ENCODE measurements at places on chromosomes 16 and 17.
A peak's percentile ranks its signal among the peaks of the same experiment; 100 is the strongest.

- peak; percentile 63 for DNase-seq
Measured at GRCh38 chr17:45789874-45790273, 5.8 kb downstream of the CRHR1 start.

DNA sequence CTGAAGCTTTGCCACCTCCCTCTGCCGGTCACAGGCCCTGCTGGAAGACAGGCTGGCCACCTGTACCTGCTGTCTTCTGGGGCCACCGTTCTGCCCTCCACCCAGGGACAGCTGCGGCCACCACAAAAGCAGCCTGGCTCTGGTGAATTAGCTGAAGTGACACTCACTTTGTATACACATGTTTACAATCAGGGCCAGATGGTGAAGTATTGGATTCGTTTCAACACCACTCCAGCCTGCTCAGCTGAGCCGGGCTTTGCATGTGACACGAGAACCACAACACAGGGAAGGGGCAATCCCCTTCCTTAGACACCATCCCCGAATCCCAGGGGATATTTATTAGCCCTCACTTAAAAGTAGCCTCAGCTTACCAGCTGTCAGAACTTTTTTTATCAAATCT is 191.5 kb upstream of the RPL38 start:
- DNase-seq = no peak

DNA sequence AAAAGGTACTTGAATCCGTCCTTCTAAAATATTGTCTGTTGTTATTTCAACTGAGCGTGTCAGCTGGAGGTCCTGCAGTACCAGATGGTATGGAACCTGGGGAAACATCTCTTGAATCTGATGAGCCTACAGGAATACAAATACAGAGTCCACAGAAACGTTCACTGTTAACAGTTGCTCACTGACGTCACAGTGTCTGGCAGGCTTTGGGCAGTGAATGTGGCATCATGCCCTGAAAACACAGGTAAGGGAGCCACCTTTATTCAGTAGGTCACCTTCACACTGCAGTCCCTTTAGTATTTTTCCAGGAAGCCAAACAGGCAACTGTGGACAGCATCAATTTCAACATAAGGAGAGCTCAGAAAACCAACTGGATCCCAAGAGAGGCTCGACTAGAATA is 56.1 kb downstream of the AMFR start:
- no peak for DNase-seq

- no peak for DNase-seq
Measured at GRCh38 chr17:42321555-42321954, 33.3 kb downstream of the STAT5A start.

- DNase-seq = peak; percentile 91
Measured at GRCh38 chr17:64780096-64781013, 118.2 kb upstream of the SMURF2 start.

- DNase-seq = no peak
Measured at GRCh38 chr17:4064366-4064765, 78.5 kb downstream of the ZZEF1 start.

DNA sequence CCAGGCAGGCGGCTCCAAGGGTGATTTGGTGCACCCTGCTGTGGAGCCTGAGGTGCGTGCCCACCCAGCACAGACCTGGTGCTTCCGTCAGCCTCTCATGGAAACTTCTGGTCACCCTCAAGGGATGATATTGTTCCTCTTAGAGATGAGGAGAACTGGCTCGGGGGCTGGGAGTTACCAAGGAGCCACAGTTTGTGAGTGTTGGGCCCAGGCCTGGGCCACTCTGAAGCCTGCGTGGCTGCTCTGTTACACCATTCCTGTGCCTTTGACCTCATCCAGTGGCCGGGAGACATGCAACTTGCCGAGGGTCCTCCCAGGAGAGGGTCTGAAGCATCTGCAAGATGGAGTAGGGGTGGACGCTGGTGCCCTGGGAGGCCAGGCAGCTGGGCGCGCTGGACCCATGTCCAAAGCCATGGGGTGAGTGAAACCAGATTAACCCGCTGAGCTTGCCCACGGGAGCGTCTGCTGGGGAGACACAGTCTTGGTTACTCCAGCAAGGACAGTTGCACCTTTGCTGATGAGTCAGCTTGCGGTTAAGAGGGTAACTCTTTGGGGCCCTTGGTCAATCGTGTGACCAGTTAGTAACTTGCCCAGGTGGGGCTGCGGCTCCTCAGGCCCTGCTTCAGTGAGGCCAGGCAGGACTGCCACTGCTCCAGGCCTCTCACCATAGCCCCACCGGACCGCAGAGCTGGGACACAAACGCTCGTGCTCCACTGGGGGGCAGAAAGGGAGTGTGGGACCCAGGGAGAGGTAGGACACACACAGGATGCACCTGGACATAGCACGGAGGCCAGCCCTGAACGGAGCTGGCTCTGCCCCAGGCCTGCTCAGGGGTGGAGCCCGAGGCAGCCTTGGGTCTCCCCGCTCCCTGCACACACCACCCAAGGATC is 7.5 kb downstream of the C16orf90 start:
- DNase-seq = peak; percentile 78

- peak; percentile 98 for DNase-seq
Measured at GRCh38 chr17:82065193-82065637, 389 bp downstream of the DUS1L start.

GRCh38 chr16:70700101-70701020 is 14.5 kb upstream of the MTSS2 start:
- DNase-seq = peak; percentile 88

GRCh38 chr17:55272711-55273578 is 8.2 kb downstream of the HLF start:
- DNase-seq = no peak

DNA sequence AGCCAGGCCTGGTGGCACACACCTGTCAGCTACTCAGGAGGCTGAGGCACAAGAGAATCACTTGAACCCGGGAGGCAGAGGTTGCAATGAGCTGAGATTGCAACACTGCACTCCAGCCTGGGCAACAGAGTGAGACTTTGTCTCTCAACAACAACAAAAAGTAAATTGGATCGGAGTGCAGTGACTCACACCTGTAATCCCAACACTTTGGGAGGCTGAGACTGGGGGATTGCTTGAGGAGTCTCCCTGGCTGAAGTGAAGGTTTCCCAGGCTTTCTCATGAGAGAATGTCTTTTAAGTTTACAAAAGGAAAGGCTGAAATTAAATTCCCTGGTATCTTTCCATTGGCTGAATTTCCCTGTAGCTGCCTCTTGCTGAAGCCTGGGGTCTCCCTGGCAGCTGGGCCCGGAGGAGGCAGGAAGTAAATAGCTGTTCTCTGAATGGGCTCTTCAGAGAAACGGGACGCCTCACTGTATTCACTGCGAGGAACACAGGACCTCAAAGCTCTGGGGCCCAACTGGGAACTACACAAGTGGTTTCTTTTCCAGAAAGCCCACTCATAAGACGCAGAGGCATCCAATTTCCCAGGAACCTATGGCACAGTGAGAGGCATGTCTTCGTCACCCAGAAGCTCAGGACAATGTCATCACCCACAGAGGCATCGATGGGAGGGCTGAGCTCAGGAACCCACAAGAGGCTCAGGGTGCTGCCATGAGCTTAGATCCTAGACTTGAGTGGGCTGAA is 77.4 kb upstream of the SMURF2 start:
- DNase-seq = peak; percentile 80

DNA sequence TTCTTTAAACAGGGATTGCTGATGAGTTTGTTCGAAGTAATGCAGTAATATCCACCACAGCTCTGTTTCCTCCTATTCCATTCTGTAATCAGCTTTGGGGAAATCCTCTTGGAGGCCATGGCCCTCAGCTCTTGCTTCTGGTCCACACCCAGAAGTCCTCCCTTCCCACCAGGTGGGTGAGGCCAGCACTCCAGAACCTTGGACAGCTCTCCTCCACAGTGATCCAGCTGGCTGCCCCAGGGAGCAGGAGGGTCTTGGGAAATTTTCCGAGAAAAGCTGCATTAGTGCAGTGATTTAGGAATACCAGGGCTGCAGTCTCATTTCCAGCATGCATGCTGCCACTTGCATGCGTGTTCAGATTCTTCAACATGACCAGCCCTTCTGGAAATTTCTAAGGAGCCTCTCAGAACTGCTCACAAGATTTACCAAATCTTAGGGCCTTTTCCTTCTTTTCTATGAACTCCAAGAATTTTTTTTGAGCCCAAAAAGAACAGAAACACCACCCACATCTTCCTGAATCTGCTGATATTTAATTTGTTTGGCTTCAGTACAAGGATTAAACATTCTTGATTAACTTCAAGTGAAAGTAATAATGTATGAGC is 4.2 kb downstream of the SMPD3 start:
- peak; percentile 70 for DNase-seq

GRCh38 chr16:88819126-88819525 is 7.4 kb upstream of the APRT start:
- DNase-seq = no peak

GRCh38 chr17:72514891-72515290 is 394.1 kb downstream of the SOX9 start:
- no peak for DNase-seq

GRCh38 chr16:89489040-89489897 is 1.1 kb downstream of the ANKRD11 start:
- DNase-seq = peak; percentile 95

- peak; percentile 86 for DNase-seq
Measured at GRCh38 chr16:80231888-80232287, 308.9 kb upstream of the DYNLRB2 start.

DNA sequence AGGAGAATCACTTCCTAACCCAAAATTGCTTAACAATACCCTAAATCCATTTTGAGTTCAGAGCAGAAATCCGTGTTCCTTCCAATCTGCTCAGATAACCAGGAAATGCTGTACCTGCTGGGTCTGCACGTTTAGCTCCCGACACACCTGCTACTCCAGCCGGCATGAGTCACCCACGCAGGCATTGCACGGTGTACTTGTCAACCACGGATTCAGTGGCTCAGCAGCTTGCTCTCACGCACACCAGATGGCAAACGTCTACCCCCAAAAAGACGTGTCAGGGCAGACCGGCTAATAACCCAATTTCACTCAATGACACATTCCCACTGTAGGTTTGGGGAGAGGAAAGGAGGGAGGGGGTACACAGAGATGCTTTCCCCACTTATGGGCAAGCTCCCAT is 468.1 kb downstream of the SOX9 start:
- peak; percentile 73 for DNase-seq

- no peak for DNase-seq
Measured at GRCh38 chr17:2108170-2108569, 53.3 kb downstream of the HIC1 start.

DNA sequence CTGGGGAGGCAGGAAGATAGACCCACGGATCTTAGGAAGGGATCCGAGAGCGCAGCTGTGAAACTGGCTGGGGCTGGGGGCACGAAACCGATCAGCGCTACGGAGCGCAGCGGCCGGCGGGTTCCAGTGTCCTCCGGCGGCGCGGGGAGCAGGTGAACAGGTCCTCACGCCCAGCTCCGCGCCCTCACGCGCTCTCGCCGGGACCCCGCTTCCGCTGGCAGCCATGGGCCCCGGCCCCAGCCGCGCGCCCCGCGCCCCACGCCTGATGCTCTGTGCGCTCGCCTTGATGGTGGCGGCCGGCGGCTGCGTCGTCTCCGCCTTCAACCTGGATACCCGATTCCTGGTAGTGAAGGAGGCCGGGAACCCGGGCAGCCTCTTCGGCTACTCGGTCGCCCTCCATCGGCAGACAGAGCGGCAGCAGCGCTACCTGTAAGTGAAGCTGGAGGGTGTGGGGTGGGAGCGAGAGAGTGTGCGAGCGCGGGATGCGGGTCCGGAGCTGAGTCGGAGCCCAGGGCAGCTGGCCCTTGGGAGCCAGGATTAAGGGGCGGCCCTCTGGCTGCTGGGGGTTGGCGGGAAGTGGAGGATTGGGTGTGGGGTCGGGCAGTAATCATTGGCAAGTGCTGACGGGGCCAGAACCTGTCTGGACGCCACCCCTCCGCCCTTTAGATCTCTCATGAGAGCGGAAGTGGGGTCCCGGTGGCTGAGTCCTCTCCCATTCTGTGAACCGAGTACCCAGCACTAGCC is 479 bp downstream of the ITGA3 start:
- DNase-seq = peak; percentile 90

DNA sequence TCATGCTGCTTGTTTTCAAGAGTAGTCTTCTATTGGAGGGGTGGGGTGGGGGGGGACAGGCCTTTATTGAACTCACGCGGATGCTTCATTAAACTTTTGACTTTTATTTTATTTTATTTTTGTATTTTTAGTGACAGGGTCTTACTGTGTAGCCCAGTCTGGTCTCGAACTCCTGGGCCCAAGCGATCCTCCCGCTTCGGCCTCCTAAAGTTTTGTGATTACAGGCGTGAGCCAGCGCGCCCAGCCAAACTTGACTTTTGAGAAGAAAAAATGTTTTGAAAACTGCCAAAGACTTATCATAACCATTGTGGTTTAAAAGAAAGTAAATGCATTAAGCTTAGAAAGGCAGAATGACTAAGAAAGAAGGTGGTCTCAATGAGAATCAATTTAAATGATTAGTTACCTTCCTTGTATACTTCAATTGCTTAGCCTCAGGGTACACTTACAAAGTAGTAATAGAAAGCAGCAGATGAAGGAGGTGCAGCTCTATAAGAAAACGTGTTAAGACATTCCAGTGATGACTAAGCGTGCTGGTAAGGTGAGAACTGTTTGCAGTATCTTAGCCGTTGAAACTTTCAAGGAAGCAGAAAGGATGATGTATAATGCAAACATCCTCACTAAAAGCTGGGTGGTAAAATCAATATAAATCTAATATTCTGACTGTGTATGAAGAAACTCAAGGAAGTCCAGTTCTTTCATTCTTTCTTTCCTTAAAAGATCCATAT is 1.2 kb downstream of the AP2B1 start:
- peak; percentile 89 for DNase-seq

- no peak for DNase-seq
Measured at GRCh38 chr17:34113089-34113488, 142.0 kb upstream of the CCL2 start.

All from osteoblast (primary cell).